Stimulated activated CD8-positive, alpha-beta memory T cell treated with anti-CD3 and anti-CD28 coated beads, Interleukin-4, amount 100 ng/mL, for 4 hours (primary cell): ENCODE measurements at places on chromosomes 4 and X.

- no peak for DNase-seq
These were observed 141.4 kb downstream of the TLL1 start for GRCh38 chr4:166014411-166014810.

- DNase-seq, result no peak
These were observed 13.2 kb upstream of the MRPL1 start for GRCh38 chr4:77849278-77849965.

DNA sequence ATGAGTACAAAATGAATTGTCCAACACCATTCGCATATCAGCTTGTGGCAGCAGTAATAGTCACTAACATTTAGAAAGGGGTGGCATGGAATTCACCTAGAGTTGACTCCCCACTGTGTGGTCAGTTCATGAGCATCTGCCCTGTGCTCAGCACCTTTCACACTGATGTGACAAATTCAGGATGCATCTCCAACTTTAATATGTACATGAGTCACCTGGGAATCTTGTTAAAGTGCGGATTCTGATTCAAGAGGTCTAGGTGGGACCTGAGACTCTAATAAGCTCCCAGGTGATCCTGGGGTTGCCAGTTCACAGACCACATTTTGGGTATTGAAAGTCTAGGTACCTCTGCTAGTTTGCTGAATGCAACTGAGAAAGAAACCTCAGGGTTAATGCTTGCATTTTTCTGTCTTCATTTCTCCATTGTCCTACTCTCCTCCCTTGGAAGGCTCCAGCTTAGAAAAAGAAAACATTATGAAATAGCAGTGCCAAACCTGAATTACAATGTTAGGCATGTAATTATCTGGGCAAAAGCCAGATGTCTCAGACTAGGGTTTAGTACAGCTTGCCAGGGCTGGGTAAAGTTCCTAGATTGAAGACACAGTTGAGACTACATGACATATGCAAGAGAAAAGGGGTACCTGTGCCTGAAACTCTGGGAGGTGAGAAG is 32.7 kb downstream of the TMSB4X start:
- DNase-seq, result no peak

DNA sequence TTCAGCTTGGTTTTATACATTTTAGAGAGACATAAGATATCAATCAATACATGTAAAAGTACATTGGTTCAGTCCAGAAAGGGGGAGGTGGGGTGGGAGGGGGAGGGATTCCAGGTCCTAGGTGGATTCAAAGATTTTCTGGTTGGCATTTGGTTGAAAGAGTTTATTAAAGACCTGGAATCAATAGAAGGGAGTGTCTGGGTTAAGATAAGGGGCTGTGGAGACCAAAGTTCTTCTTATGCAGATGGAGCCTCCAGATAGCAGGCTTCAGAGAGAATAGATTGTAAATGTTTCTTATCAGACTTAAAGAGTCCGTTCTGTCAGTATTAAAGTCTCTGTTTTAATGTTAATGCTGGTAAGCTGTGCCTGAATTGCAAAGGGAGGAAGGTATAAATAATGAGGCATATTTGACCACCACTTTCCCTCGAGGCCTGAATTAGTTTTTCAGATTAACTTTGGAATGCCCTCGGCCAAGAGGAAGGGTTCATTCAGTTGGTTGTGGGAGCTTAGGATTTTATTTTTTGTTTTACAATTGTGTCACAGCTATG is 169.9 kb downstream of the AASDH start:
- no peak for DNase-seq

DNA sequence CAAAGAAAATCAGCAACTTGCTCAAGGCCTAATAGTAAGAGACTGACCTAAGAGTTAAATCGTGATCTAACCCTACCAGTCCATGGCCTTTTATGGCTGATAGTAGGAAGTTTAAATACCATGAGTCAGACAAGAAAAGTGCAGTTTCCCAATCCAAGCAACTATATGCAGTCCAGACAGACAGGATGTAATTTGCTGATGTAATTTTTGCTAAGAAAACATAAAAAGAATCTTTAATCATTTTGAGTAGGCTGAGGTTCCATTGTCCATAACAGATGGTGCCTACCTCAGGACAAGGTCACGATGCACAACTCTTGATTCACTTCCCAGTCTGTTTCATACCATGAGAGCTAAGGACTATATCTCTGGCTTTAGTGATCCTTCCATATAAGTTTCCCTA is 317.5 kb upstream of the GRIA3 start:
- no peak for DNase-seq
